ENCODE measurements at places on chromosomes 11 and 22. TPM values are rescaled to one million over a fixed set of nuclear protein-coding genes. Genes with fewer than 3 reads are reported as not detected.
A peak's percentile ranks its signal among the peaks of the same experiment; 100 is the strongest.

DNA sequence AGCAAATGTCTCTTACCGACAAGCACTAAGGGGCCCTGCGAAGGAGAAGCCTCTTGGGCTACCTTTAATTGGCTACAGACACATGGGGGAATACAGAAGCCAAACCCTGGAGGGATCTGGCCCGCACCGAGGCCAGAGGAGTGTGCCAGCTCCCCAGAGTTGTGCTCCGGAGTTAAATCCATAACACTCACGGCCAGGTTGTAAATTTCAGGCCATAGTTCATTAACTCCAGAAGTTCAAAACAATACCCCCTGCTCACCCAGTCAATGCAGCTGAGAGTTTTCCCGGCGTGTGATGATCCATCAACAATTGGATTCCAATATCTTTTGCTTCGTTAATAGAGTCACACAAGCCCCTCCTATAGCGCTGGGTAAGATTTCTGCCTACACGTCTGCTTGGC, 371.5 kb downstream of the NXPE2 start:
- H3K27ac ChIP-seq, result no peak overlapping the region
- no peak for DNase-seq
- no peak overlapping the region for H3K4me3 ChIP-seq

The C22orf15 gene
- not detected for total RNA-seq

The SSTR3 gene
- 1.3 TPM for total RNA-seq

The TCN1 gene
- 3.2 TPM for total RNA-seq

DNA sequence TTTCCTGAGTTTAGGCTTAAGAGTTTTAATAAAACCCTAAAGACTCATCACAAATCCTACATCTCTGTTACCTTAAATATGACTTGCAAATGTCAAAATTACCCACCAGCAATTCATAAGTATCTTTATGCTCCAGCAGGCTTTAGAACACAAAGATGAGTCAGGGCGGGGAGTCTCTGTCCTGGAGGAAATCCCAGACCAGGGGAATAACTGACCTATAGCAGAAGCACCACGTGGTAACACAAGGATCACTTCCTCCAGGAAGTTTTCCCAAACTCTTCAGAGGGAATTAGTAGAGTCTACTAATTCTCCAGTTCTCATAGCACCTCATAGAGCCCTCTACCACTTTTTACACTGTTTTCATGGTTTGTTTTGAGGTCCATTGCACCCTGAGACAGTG, 217.0 kb downstream of the NAV2 start:
- H3K4me3 ChIP-seq, result no peak overlapping the region
- peaks cover 3% of the 10 kb centered on the region for H3K4me1 ChIP-seq
- no peak overlapping the region for H3K27ac ChIP-seq
- no peaks in the 10 kb centered on the region for H3K36me3 ChIP-seq

DNA sequence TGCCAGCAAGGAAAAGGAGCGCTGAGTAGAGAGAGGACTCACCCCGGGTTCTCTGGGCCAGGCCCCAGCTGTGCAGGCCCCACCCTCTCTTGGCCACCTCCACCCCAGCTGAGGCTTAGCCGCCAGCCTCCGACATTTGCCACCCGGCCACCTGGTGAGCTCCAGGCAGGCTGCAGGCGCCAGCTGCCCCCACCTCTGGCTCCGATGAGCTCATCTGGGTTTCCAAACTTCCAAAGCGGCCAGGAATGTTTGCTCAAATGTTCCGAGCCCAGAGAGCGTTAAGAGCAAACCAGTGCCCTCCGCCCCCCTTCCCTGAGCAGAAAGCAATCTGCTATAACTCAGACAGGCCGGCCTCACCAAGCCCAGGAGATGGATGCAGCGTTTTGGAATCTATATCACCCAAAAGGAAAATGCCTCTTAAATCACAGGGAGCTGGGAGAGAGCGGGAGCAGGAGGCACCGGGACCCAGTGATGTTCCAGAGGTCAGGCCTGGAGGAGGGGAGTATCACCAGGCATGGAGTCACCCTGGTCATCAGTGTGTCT, 9.1 kb upstream of the MN1 start:
- no peak overlapping the region for H3K27ac ChIP-seq
- no peak overlapping the region for H3K4me3 ChIP-seq
- peaks cover 2% of the 10 kb centered on the region for H3K4me1 ChIP-seq
- no peak for DNase-seq
- no peaks in the 10 kb centered on the region for H3K36me3 ChIP-seq

DNA sequence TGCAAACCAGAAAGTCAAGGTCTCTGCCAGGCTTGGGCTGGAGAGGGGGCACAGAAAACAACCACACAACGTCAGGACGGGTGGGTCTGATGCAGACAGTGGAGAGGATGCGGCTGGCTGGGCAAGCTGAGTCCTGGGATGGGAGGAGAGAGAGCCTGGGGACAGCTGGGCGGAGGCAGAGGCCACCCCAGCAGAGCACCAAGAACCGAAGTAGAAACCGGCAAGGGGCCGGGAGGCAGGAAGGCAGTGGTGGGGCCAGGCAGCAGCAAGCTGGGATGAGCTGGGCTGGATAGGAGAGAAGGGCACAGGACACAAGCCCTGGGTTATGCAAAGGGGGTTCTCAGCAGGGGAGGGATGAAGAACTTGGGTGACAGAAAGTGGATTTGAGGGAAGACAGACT, 188.2 kb downstream of the SHANK2 start:
- H3K27me3 ChIP-seq, result no peaks in the 10 kb centered on the region
- peaks cover 4% of the 10 kb centered on the region for H3K36me3 ChIP-seq
- H3K4me1 ChIP-seq, result no peaks in the 10 kb centered on the region
- DNase-seq, result no peak

The PHLDB1 gene
- total RNA-seq, result 110 TPM

DNA sequence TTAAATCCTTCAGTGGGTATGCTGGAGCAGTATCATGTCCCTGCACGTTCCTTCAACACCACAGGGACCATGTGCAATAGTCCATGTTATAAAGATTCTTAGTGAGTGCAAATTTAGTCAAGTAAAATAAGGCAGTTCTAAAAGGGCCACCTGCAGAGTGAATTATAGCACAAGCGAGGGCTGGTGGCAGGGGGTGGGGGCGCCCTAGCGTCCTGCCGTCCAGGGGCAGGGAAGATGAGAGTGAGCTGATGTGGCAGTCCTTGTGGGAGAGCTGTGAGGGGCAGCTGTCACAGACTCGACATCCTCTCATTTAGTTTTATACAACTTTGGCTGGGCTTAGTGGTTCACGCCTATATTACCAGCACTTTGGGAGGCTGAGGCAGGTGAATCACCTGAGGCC, 29.1 kb downstream of the FAM118A start:
- H3K4me3 ChIP-seq, result no peak overlapping the region
- no peaks in the 10 kb centered on the region for H3K27me3 ChIP-seq
- no peak overlapping the region for H3K27ac ChIP-seq
- H3K4me1 ChIP-seq, result peaks cover 15% of the 10 kb centered on the region
- H3K36me3 ChIP-seq, result peaks cover 20% of the 10 kb centered on the region
- no peak for DNase-seq

DNA sequence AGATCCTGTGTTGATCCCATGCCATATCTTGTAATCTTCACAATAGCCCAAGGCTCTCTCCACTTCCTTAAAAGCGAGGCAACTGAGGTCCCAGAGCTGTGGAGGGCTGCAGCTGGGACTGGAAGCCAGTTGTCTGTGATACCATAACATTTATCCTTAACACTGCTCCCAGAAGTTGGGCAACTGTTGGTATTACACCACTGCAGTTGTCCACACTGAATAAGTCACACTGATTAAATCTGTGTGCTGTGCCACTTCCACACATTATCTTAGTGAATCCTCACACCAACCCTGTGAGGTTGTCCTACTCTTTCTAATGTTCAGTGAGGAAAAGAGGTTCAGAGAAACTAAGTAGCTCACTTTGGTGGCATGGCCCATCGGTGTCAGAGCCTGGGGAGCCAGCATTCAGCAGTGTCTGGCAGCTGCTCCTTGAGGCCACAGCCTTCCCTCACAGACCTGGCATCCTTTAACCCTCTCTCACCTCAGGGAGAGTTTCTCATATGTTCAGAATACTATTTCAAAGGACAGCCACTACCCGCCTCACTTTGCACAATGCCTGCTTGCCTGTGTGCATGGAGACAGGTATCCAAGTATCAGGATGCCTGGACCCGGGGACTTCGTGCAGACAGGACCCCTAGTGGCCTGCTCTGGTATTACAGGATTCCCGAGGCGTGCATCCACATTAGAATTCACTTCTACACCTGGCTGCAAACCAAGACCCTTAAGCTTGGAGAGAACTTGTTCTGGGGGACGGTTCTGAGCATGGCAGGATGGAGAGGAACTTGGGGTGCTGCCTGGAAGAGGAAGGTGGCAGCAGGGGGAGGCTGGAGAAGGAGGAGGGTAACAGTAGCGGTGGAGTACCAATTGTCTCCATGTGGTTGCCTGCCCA, 221.9 kb upstream of the TBCEL start:
- H3K36me3 ChIP-seq, result no peaks in the 10 kb centered on the region
- H3K27me3 ChIP-seq, result peaks cover 12% of the 10 kb centered on the region
- H3K4me1 ChIP-seq, result peaks cover 3% of the 10 kb centered on the region
- no peak overlapping the region for H3K4me3 ChIP-seq
- DNase-seq, result peak; percentile 67

The XNDC1N gene
- total RNA-seq, result 12.3 TPM

The NEU3 gene
- 11.2 TPM for total RNA-seq

GRCh38 chr11:37264783-37265182, 666.7 kb upstream of the RAG2 start:
- no peak overlapping the region for H3K27ac ChIP-seq
- peaks cover 7% of the 10 kb centered on the region for H3K4me1 ChIP-seq
- no peak overlapping the region for H3K4me3 ChIP-seq
- no peaks in the 10 kb centered on the region for H3K27me3 ChIP-seq

DNA sequence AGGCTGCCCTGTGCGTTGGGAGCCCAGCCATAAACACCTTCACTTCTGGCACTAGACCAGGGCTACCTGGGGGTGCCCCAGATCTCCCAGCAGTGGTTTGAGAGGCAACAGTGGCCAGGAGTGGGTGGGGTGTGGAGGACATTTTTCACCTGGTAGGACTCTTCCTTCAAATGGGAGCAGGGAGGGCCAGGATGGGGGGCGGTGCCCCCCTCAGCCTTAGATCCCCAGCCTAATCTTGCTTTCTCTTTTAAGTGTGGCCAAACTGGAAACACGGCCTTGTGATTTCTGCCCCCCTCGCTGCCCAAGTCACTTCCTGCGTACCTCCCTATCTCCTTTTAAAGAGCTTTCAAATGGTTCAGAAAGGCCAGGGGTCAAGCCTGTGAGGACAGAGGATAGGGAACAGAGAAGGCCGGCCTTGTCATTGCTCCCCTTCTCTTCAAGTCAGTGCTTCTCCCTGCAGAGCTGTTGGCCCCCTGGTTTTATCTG, 800 bp downstream of the KCNJ5 start:
- peaks cover 33% of the 10 kb centered on the region for H3K4me1 ChIP-seq
- H3K36me3 ChIP-seq, result no peaks in the 10 kb centered on the region
- DNase-seq, result no peak
- peak overlapping the region; percentile 60 for H3K4me3 ChIP-seq
- H3K27ac ChIP-seq, result peak overlapping the region; percentile 60
- peaks cover 56% of the 10 kb centered on the region for H3K27me3 ChIP-seq

The ROBO3 gene
- 9.9 TPM for total RNA-seq

The RFPL3 gene
- total RNA-seq, result not detected

GRCh38 chr11:125105926-125106325, 5.5 kb downstream of the TMEM218 start:
- H3K27ac ChIP-seq, result no peak overlapping the region
- DNase-seq, result no peak
- no peak overlapping the region for H3K4me3 ChIP-seq
- H3K27me3 ChIP-seq, result no peaks in the 10 kb centered on the region

The ISX gene
- 8.9 TPM for total RNA-seq

DNA sequence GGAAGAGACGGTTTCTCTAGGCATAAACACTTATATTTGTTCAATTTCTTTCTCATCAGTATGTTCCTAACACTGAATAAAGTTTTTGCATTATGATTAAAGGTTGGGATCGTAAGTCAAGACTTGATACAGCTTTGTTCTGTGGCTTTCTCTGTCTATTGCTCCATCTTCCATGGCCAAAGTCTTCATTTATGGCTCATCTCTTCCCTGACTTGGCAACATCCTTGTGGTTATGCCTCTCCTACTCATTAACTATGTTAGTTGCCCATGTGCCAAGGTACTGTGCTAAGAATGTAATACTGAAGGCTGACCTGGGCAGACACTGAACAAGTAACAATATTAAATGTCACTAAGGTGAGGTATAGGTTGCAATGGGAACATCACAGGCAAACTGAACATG, 1.6 kb upstream of the ACCSL start:
- H3K4me3 ChIP-seq, result no peak overlapping the region
- no peak for DNase-seq
- no peaks in the 10 kb centered on the region for H3K4me1 ChIP-seq
- H3K27ac ChIP-seq, result no peak overlapping the region
- no peaks in the 10 kb centered on the region for H3K36me3 ChIP-seq
- H3K27me3 ChIP-seq, result peaks cover 19% of the 10 kb centered on the region

DNA sequence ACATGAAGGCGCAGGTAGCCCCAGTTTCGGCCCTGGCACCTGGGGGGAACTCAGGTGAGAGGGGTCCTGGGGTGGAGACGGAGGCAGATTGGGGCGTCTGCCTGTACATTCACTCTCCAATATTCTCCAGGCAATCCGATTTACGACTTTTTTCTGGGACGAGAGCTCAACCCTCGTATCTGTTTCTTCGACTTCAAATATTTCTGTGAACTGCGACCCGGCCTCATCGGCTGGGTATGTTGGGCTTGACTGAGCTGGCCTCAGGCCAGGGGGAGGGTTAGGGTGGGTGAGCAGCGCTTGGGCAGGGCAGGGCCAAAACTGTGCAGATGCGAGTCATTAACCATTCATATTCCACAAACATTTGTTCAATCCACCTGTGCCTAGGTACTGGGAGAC, 1.7 kb downstream of the TM7SF2 start:
- DNase-seq, result no peak
- peaks cover 11% of the 10 kb centered on the region for H3K4me1 ChIP-seq
- peak overlapping the region; percentile 95 for H3K4me3 ChIP-seq
- H3K27me3 ChIP-seq, result no peaks in the 10 kb centered on the region
- peaks cover 4% of the 10 kb centered on the region for H3K36me3 ChIP-seq

The CRYBB3 gene
- total RNA-seq, result 1.0 TPM

DNA sequence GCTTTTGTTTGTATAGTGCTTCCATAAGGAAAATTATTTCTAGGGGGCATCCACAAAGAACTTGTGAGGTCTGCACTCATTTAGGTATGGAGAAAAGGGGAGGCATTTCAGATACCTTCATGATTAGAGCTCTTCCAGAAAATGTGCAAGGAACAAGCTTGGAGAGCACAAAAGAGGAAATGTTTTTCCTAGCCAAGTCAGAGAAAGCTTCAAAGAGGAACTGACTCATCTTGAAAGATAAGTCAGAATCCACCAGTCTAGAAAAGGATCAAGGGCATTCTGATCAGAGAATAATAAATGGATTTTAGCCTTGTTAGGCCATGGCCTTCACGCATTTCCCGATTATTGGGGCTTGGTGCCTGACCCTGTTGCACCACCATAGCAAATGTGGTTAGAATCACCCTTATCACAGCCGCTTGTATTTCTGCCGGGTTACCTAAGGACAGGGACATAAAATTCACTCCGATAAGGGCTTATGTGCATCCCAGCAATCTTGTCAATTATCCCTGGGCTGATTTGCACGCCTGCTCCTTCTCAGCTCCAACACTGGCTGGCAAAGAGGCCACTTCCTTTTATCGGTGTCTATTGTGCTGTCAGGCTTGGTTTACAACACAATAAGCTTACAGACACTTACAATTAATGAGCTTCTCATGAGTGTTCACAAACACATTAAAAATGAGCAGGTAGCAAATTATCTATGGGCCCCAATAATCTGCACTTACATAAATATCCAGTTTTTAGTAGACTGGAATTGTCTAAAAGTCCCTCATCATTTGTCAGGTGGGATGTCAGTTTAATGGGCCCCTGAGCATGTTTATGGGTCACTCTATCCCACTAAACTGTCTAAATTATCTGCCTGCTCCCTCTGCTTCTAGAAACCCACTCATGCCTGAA, 613.5 kb downstream of the SOX6 start:
- H3K4me3 ChIP-seq, result no peak overlapping the region
- H3K36me3 ChIP-seq, result no peaks in the 10 kb centered on the region
- H3K27ac ChIP-seq, result no peak overlapping the region
- peaks cover 12% of the 10 kb centered on the region for H3K27me3 ChIP-seq

Measured in progenitor cell of endocrine pancreas (in vitro differentiated cells).